ENCODE measurements at places on chromosomes 13 and 19.

GRCh38 chr13:56700324-56700723 lies 440.4 kb upstream of the PRR20A start:
- DNase-seq, result no peak

DNA sequence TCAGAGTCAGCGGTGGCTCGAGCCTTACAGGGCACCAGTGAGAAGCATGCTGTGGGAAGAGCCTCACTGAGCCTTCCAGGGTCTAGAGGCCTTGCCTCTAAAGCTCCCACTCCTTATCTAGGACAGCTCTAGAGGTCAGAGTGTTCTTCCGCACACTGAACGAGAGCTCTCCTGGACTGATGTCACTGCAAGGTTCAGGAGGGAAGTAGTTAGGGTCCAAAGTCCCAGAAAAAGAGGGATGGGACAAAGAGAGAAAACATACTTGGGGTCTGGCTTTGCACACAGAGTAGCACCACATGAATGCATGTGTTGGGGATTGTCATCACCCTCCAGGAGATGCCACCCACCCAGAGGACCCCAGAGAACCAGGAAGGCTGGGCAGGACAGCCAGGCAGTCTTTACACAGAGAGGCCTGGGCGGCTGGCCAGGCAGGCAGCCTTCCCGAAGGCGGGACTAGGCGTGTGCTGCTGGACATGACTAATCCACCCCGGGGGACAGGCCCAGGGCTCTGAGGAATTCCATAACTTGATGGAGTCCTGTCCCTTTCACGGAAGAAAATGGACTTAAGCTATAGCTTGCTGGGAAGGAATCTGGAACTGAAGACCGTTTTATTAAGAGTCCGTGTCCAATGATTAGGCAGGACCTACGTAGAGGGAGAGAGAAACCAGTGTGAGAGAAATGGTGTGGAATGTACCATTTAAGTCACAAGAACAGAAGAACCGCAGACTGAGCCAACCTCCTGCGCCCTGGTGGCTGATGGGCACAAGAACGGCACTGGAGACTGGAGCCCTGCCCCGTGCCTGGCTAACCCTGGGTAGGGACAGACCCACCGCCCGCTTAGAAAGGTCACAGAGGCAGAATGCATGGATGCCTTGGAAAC lies 16.6 kb upstream of the EPHX3 start:
- DNase-seq, result peak; percentile 95

DNA sequence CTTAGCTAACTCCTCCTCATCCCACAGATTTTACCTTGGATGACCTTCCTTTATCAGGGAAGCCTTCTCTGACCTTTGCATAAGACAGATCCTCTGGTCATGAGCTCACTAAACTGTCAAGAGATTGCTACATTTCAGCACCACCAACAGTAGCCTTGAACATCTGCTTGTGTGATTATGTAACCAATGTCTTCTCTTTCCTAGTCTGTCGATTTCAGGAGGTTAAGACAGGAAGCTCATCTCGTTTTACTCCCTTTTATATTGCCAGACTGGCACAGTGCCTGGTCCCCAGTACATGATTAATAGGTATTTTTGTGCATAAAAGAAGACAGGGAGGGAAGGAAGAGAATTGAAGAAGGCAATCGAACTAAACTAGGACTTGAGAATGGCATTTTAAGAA lies 1697.7 kb downstream of the EFNB2 start:
- no peak for DNase-seq

DNA sequence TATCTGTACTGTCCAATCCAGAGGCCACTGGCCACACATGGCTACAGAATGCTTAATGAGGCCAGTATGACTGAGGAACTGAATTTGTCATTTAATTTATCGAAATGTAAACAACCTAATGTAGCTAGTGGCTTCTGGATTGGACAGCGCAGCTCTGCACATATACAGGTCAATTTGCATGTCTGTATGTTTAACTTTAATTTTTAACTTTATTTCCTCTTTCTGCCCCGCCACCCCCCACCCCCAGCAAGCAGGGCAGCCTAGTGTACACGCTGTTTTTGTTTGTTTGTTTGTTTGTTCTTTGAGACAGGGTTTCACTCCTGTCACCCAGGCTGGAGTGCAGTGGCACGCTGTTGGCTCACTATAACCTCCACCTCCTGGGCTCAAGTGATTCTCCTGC lies 15.5 kb downstream of the ZSWIM9 start:
- no peak for DNase-seq

GRCh38 chr13:50365408-50366391 lies 350.5 kb downstream of the KCNRG start:
- DNase-seq, result no peak

GRCh38 chr13:111312944-111313590 lies 7.4 kb upstream of the TEX29 start:
- no peak for DNase-seq

GRCh38 chr13:103145442-103145841 lies 79.2 kb upstream of the SLC10A2 start:
- no peak for DNase-seq

DNA sequence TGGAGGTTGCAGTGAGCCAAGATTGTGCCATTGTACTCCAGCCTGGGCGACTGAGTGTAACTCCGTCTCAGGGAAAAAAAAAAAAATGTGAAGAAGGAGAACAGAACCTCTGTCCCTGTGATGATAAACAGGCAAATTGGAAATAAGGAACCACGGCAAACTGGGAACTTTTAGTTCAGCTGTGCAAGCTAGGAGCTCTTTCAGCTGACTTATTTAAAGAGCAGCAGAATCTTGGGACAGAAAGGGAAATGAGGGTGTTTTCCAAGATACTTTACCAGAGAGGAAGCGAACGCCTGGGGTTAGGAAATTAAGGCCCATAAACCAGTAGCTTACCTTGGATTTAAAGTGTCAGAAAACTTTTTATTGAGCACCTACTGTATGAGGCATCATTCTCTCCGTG lies 3.0 kb upstream of the UPF1 start:
- no peak for DNase-seq

- peak; percentile 24 for DNase-seq
Observed at GRCh38 chr13:106595625-106596024, 27.7 kb upstream of the ARGLU1 start.
